ENCODE measurements at places on chromosomes 5 and 9.

- no peak for DNase-seq
Observed at GRCh38 chr5:181221105-181221791, 1.8 kb upstream of the TRIM41 start.

GRCh38 chr9:131320031-131320685 is 30.6 kb downstream of the PLPP7 start:
- DNase-seq: no peak

DNA sequence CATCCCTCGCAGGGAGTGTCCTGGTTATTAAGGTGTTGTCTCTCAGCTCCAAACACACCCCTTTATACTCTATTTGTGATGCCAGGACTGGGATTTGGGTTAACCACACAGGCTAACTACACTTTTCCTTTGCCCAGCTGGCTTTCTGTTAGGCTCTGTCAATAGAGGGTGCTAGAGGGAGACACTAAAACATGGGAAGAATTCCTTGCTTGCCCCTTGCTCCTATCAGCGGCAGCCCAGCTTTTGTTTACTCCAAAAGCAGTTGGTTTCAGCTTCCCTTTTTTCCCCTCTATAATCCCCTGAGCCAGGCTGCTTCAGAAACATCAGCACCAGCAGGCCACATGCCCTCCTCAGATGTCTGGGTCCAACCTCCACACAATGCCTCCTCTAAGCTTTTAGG is 297.1 kb downstream of the KCTD16 start:
- DNase-seq: no peak

DNA sequence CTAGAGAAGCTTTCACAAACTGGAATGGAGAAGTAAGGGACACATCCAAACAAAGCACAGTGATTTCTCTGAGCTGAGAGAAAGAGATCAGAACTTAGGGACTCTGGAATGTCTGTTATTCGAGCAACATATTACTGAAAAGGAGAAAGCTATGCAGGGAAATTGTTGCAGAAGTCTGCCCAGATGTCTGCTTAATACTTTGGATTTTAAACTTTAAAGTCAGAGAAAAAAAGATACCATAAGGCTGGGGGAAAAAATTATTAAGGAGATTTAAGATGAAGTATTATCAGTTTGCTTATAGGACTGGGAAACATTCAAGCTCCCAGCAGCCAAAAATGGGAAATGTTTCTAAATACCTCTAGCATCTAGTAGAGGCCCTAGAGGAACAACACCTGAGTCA is 803.9 kb downstream of the TAF11L14 start:
- no peak for DNase-seq

GRCh38 chr9:70835323-70835722 is 286.1 kb downstream of the TRPM3 start:
- no peak for DNase-seq

DNA sequence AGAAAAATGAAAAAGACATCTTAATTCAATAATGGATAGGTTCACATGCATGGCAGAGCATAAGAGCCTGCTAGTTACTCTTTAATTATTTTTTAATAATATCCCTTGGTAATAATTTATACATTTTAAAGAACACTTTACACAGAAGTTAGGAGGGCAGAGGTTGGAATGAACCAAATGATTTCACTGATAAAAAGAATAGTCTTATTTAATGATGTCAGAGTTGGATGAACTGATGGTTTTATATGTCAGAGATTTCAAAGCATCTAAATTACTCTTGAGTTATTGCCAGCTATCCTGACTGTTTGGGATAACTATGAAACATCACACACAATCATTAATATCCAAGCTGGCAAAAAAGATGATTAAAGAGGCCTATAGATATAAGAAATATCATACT is 244.8 kb downstream of the CSNK1G3 start:
- no peak for DNase-seq

GRCh38 chr5:102807878-102808502 is 52.9 kb downstream of the PAM start:
- no peak for DNase-seq

DNA sequence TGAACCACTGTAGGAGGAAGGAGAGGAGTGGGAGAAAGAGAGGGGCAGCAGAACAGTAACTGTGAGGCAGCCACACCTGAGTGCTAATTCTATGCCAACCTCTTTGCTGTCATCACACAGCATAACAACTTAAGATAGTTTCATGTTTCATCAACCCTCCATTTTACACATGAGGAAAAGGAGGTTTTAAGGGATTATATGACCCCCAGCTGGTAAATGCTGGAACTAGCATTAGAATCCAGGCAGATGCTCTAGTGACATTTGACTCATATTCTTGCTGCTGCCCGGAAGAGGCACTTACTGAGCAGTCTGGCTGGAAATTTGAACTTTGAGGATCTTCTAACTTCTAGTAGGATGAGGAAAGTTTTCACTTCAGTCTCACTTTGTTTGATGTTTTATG is 24.1 kb upstream of the VLDLR start:
- no peak for DNase-seq

DNA sequence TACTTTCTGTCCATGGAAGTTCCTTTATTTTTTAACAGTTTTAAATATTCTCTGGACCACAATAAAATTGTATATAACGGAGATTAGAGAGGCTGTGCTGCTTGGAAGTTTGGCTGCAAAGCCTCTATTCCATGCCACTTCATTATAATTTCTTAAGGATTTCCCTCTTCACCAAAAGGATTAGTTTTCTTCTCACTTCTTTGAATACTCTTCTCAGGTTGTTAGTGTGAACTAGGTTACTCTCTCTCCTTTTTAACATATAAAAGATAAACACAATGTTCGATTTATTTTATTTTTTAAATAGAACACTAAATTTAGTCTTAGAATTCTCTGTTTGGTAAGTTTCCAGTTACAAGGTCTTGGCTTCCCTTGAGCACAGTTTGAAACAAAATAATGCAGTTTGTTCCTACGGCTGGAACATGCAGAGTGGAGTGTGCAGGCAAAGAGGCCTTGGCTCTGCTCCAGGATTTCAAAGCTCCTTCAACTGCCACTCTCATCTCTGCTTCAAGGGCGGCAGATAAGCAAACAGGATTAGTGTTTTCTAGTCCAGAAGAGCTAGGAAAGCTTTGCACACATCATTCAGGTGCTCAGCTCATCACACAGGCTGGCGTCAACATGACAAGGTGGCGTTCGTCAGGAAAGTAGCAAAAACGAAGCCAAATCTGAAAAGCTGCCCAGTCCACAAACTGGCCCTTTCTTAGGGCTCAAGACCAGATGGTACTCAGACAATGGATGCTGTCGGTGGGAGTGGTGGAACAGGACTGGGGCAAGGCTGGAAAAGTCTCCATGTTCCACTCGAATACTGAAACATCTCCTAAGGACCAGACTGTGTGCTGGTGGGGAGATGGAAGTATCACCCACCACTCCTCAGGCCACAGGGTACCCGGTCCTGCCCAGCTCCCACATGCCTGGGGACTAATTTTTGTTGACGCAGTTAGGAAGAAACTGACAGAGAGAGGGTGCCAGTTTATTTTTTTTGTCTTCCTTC is 286.6 kb downstream of the CRB2 start:
- no peak for DNase-seq

DNA sequence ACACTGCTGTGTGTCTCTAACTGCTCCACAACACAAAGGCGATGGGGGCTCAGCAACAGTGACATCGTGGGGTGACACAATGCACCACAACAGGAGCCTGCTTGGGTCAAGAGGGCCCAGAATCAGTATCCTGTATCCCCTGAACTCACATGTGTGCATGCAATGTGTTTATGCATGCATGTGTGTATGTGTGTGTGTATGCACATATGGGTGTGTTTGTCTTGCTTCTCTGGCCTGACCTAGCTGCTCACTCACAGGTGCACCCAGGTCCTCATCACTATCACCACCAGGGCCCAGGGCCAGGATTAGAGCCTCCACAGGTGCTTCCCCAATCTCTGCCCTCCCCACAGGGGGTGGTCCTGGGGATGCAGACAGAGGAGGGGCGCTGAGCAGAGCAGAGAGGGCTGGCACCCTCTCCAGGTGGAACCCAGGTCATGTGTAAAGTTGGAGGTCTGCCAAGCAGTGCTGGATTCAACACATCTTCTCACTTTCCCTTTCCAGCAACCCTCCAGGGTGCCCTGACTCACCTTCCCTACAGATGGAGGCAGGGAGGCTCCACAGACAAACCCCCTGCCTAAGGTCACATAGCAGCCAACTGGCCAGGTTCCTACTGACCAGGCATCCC is 18.1 kb upstream of the ZNF484 start:
- DNase-seq: no peak

GRCh38 chr5:107567901-107568671 is 102.7 kb downstream of the EFNA5 start:
- no peak for DNase-seq

DNA sequence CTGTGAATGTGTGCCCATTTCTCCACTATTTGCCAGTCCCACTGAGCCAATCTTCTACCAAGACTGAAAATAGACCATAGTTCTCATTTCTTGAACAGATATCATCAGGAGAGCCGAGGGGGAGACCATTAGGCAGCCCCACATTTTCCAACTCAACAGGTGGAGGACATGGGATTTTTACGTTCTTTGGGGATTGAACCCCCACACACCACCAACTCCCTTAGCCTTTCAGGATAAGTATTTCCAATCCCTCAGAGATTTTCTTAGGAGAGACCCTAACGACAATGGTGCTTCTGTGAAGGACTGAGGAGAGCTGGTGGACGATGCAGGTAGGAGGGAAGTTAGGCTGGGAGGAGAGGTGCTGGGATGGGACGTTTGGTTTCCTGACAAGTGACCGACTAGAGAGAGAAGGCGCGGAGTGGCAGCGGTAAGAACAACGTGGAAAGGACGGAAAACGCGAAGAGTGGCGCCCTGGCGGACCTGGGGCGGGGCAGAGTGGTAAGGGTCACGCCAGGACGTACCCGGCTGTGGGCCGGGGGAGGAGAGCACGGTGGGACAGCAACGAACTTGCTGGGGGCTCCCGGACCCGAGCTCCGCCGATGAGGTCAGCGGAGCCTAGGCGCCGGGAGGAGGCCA is 681 bp upstream of the CHSY3 start:
- DNase-seq: no peak

GRCh38 chr5:169435506-169436229 is 134.7 kb upstream of the SLIT3 start:
- DNase-seq: no peak

DNA sequence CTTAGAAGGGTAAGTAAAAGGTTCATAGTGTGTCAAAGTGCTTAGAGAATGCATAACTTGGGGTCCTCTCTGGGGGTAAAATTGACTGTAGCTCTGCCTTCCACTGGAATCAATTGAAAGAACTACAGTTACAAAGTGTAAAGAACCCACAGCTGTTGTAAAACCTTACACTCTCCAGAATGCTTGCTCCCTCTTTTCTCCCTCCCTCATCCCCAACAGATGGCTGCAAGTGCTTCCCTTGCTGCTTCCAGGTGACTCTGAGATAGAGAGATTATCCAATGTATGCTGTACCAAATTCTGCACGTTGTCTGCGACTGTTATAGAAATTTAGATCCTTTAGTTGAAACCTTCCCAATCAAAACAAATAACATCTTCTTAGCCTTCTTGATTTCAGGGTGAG is 126.0 kb downstream of the STK32A start:
- peak; percentile 14 for DNase-seq
